ENCODE measurements at places on chromosomes 11 and 22.

DNA sequence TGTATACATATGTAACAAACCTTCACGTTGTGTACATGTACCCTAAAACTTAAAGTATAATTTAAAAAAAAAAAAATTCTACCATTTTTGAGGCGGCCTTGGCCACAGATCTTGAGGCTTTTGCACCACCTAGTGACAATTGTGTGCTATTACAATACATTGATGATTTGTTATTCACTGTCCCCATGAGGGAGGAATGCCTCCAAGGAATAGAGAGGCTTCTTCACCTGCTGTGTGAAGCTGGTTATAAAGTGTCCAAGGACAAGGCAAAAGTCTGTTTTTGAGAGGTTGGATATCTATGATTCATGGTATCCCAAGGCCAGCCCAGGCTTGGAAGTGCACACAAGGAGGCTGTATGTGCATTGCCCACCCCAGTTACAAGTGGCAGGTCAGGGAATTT is 30.7 kb downstream of the SLC22A25 start:
- no peak for DNase-seq

GRCh38 chr22:44825310-44826150 is 73.2 kb downstream of the ARHGAP8 start:
- DNase-seq: no peak

GRCh38 chr11:15327786-15328231 is 213.1 kb downstream of the INSC start:
- DNase-seq: peak; percentile 84

DNA sequence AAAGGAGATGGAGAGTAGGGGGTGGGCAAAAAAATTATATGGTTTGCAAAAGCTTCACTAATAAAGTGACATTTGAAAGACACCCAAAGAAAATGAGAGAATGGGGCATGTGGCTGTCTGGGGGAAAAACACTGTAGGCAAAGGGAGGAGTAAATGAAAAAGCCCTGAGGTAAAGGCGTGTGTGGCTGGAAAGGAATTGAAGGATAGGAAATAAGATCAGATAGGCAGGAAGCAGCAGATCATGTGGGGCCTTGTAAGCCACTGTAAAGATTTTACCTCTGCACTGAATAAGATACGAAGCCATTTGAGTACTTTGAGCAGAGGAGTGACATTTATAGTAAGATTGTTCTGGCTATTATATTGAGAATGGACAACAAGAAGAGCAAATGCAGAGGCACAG is 49.8 kb upstream of the FDX1 start:
- no peak for DNase-seq

- DNase-seq: no peak
These were observed 1.5 kb downstream of the ZP1 start for GRCh38 chr11:60868682-60869450.

GRCh38 chr11:3091846-3092602 is 34.8 kb upstream of the CARS1 start:
- DNase-seq: peak; percentile 72

DNA sequence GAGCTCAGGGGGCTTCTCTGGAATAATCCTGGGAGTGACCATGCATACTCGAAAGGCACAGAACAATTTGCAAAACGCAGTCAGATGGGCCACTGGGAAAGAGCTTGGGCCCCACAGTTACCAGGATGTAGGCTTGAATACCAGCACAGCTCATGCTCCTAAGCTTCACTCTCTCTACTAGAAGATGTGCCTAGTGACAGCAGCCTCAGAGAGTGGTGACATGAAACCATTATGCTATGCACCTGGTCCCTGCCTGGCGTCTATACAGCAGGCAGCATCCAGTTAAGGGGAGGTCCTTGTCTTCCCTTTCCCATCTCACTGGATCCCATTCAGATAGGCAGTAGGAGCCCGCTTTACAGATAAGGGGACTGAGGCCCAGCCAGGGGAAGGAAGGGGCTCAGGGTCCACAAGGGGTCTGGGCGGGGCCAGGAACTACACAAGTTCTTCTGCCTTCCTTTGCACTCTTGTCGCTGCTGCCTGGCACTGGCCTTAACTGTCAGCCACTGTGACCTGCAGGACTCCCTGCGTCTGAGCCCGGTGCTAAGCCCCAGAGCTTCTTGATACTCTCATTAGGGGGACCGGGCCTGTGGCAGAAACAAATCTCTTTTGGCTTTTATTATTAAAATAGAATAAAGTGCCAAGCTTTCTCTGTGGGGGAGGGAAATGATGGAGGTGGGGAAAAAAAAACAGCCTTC is 21.2 kb upstream of the RASD2 start:
- DNase-seq: no peak

DNA sequence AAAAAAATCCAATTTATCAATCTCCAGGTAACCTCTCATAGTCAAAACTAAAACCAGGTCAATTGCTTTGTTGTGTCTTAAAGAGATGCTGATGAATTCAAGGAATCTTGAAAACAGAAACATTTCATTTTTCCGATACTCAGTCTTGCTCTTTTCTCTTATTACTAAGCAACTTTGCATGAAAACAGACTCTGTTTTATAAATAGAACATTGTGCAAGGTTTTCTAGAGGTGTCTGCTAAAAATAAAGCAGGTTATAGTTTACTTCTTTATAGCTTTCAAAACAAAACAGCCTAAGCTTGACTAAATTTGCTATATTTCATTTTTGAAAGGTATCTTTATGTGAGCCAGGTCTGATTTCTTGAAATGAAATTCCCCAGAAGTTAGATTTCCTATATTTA is 109.3 kb downstream of the ARL14EP start:
- no peak for DNase-seq
